GM12878 (cell line): ENCODE measurements at places on chromosomes 6 and 20. TPM values are rescaled to one million over a fixed set of nuclear protein-coding genes. Genes with fewer than 3 reads are reported as not detected.

- no peak overlapping the region for H3K27ac ChIP-seq
- no peak overlapping the region for H3K4me3 ChIP-seq
- DNase-seq = no peak
- no peaks in the 10 kb centered on the region for H3K4me1 ChIP-seq
These were observed 13.1 kb upstream of the FOXQ1 start for GRCh38 chr6:1298768-1299167.

The NRSN1 gene
- total RNA-seq = not detected in 2 replicates

The SAMD5 gene
- 0.23 TPM in 1 of 2 replicates, not detected in the other for total RNA-seq

- H3K27me3 ChIP-seq = no peaks in the 10 kb centered on the region
- H3K36me3 ChIP-seq = no peaks in the 10 kb centered on the region
- H3K27ac ChIP-seq = no peak overlapping the region
- no peak for DNase-seq
- H3K4me3 ChIP-seq = no peak overlapping the region
These were observed 8.7 kb upstream of the OSER1 start for GRCh38 chr20:44219170-44219730.

The ASIP gene
- total RNA-seq = not detected in 2 replicates

DNA sequence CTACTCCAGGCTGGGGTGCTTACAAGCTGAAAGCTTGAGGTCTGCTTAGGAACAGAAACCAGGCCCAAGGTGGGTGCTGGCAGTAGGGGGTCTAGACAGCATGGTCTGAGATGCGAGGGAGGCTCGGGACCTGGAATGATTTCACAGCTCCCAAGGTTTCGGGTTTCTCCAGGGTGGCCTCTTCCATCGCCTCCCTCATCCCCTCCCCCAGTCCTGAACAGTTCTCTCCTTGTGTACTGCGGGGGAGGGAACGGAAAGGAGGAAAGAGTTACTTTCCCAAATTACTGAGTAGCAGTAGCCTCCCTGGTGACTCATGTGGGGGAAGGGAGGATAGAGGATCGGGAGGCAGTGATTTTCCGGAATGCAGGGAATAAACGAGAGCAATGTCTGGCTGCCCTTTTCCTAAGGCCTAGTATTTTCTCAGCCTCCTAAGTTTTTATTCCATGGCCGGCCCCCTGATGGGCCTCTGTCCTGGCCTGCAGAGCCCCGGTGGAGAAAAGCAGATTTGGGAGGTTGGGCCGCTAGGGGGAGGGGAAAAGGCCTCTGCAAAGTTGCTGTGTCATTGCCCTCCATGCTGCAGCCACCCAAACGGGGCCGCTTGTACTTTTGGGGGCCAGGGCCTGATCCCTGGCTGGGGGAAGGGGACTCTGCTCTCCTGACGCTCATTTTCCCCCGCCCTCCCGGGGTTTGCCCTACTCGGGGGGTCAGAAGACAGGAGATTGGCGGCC, 1.5 kb downstream of the BRD2 start:
- no peak for DNase-seq
- peaks cover 20% of the 10 kb centered on the region for H3K36me3 ChIP-seq
- H3K27me3 ChIP-seq = no peaks in the 10 kb centered on the region
- peak overlapping the region; percentile 90 for H3K4me3 ChIP-seq
- peaks cover 8% of the 10 kb centered on the region for H3K4me1 ChIP-seq

- H3K4me3 ChIP-seq = no peak overlapping the region
- H3K27me3 ChIP-seq = no peaks in the 10 kb centered on the region; the same call in 1 of the 2 replicates
- no peaks in the 10 kb centered on the region for H3K36me3 ChIP-seq
- H3K4me1 ChIP-seq = peaks cover 3% of the 10 kb centered on the region; the same call in 1 of the 2 replicates
- no peak overlapping the region for H3K27ac ChIP-seq
These were observed 2.3 kb downstream of the SERPINB1 start for GRCh38 chr6:2839195-2839981.

The MED23 gene
- total RNA-seq = 18.3 and 19.4 TPM in 2 replicates

DNA sequence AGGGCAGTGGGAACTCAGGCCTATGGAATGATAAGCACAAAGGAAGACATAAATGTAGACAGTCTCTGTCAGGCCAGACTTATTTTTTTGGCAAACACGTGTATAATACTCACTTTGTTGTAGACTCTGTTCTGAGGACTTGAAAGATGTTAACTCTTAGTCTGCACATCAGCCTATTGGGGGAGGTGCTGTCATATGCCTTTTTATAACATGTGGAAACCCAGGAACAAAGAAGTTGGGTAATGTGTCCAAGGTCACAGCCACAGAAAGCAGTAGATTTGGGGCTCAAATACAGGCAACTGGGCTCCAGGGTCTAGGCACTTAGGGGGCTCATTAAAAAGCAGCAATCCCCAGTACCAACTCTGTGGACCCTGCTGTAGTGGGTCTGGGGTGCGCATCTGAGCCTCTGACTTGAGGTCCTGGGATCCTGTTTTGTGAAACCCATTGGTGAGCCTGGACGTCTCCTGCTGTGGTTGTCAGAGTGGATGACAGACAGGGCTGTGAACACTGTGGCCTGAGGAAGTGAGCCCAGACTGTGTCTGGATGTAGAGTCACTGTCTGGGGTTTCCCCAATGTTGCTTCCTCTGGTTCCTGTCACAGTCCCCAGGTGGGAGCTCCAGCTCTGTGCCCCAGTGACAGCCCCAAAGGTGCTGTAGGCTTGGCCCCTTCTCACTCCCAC, 50.0 kb downstream of the CDH26 start:
- H3K4me3 ChIP-seq = no peak overlapping the region
- H3K27me3 ChIP-seq = no peaks in the 10 kb centered on the region
- no peaks in the 10 kb centered on the region for H3K4me1 ChIP-seq
- H3K36me3 ChIP-seq = no peaks in the 10 kb centered on the region

The HTR1E gene
- total RNA-seq = not detected in 2 replicates

GRCh38 chr20:15058841-15059240, 721.4 kb upstream of the FLRT3 start:
- no peaks in the 10 kb centered on the region for H3K27me3 ChIP-seq
- H3K27ac ChIP-seq = no peak overlapping the region
- no peak for DNase-seq
- H3K36me3 ChIP-seq = no peaks in the 10 kb centered on the region
- no peak overlapping the region for H3K4me3 ChIP-seq

The PPP2R5D gene
- 29.5 and 31.0 TPM in 2 replicates for total RNA-seq

DNA sequence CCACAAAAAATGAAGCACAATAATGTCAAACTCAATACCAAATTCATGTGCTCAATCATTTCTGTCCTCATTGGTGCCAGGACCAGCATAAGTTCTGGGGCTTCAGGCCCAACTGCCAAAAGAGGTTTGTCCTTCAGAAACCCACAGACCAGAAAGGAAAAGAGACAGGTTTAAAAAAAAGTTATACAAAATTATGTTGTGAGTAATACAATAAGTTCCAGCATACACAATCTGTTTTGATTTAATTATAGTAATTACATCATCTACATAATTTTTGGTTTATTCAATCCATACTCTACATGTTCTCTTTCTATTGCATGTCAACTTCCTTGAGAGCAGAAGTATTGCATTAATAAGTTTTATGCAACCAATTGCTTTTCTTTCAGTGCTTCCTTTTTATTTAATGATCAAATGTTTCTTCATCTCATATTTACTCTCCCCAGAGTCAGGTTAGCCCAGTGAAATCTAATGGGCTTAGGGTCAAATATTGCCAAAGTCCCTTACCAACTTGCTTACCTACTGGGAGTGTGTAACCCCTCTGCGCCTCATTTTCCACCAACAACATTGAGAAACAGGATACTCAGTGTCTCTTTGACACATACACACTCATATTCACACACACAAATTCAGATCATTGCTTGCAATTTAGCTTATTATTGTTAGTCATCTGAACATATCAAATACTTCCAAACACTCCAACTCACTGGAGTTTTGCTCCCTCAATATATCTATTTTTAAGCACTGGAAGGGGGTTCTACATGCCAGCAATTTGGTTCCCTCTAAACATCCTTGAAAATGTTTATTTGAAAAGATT, 424.4 kb upstream of the MARCKS start:
- no peaks in the 10 kb centered on the region for H3K4me1 ChIP-seq
- H3K27me3 ChIP-seq = no peaks in the 10 kb centered on the region
- DNase-seq = no peak
- no peaks in the 10 kb centered on the region for H3K36me3 ChIP-seq

The TREML1 gene
- not detected in 2 replicates for total RNA-seq

- DNase-seq = no peak
- no peak overlapping the region for H3K27ac ChIP-seq
- H3K4me1 ChIP-seq = peaks cover 3% of the 10 kb centered on the region
- H3K36me3 ChIP-seq = no peaks in the 10 kb centered on the region
- H3K27me3 ChIP-seq = no peaks in the 10 kb centered on the region
These were observed 87.4 kb upstream of the KCNK16 start for GRCh38 chr6:39409889-39410288.

The DYNLT2 gene
- 2.9 and 3.8 TPM in 2 replicates for total RNA-seq

DNA sequence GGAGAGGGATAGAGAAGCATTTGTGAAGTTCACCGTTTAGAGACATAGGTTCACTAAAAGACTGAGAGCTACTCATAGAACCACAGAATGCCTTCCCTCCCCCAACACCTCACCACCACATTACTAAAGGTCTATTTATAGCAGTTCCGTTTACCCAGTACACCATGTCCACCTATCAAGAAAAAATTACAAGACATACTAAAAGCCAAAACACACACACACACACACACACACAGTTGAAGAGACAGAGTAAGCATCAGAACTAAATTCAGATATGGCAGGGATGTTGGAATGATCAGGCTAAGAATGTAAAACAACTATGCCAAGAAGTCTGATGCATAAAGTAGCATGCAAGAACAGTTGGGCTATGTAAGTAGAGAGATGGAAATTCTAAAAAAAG, 52.3 kb downstream of the SLC22A3 start:
- no peaks in the 10 kb centered on the region for H3K36me3 ChIP-seq
- no peak overlapping the region for H3K27ac ChIP-seq
- DNase-seq = no peak
- no peaks in the 10 kb centered on the region for H3K27me3 ChIP-seq
- no peak overlapping the region for H3K4me3 ChIP-seq

DNA sequence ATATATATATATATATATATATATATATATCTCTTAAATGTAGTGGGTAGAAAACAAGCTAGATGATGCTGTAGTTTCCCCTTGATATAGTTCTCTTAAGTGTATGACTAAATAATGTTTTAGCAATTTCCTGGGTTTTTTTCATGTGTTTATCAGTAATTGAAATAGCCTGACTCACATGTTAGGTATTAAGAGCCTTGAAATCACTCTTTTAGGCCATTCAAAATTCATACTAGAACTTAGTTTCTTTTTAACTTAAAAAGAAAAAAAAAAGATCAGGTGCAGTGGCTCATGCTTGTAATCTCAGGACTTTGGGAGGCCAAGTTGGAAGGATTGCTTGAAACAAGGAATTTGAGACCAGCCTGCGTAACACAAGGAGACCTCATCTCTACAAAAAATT, 44.1 kb downstream of the NKX2-4 start:
- no peak overlapping the region for H3K4me3 ChIP-seq
- H3K27ac ChIP-seq = no peak overlapping the region
- no peaks in the 10 kb centered on the region for H3K4me1 ChIP-seq
- H3K27me3 ChIP-seq = no peaks in the 10 kb centered on the region

- DNase-seq = no peak
- H3K27me3 ChIP-seq = no peaks in the 10 kb centered on the region; the same call in 1 of the 2 replicates
- no peaks in the 10 kb centered on the region for H3K4me1 ChIP-seq
- no peak overlapping the region for H3K27ac ChIP-seq
These were observed 280.3 kb downstream of the CDC5L start for GRCh38 chr6:44667668-44668390.

- H3K4me3 ChIP-seq = peak within 1 kb of the TSS; percentile 78
- peaks cover 26% of the 10 kb centered on the region for H3K36me3 ChIP-seq
- peak; percentile 87 for DNase-seq
- H3K27ac ChIP-seq = peak within 1 kb of the TSS; percentile 99
These were observed at the start of gene HLA-B for GRCh38 chr6:31356946-31357466. Gene HLA-B, minus strand, starts transcription at chr6:31357179. Its CDS starts 21 bp downstream, at chr6:31357158.

DNA sequence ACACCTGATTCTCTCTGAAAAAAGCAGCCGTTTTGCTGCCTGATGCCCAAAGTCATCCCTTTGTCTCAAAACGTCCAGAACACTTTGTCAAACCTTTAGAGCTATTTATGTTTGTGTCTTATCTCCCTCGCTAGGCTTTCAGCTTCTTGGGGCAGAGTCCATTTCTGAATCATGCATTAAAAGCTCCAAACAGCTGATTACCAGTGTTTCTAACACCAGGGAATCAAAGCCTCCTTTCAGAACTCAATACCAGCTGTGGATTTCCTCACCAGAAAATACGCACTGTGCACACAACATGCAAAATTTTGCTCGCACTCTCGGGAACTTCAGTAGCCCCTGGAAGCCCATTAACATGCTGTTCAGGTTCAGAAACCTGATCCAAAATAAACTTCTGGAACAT, 333.3 kb downstream of the HACE1 start:
- H3K4me1 ChIP-seq = no peaks in the 10 kb centered on the region
- H3K4me3 ChIP-seq = no peak overlapping the region
- DNase-seq = no peak
- no peaks in the 10 kb centered on the region for H3K36me3 ChIP-seq
- no peak overlapping the region for H3K27ac ChIP-seq

- H3K27me3 ChIP-seq = no peaks in the 10 kb centered on the region
- DNase-seq = no peak
- 0 out of 2 replicates have a peak overlapping the region, but pooled peaks have one; percentile 28 for H3K27ac ChIP-seq
- H3K4me3 ChIP-seq = no peak overlapping the region
- H3K36me3 ChIP-seq = peaks cover 16% of the 10 kb centered on the region
These were observed 21.6 kb downstream of the NAPB start for GRCh38 chr20:23399568-23400241.

The IL17A gene
- total RNA-seq = not detected in 2 replicates

DNA sequence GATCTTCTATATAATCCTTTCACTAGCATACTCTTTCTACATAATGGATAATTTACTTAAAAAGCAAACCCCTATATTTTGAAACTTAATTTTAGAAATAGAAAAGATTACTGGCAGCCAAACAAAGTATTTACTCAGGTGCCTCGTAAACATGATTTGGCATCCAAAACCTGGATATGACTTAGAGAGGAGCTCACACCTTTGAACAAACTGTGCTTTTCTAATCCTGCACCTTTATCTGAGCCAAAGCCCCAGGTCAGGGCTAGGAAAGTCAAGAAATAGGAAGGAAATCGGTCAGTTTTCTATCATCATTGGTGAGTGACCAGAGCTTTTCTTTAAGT, 170.9 kb downstream of the PHF3 start:
- H3K4me1 ChIP-seq = no peaks in the 10 kb centered on the region
- H3K27me3 ChIP-seq = no peaks in the 10 kb centered on the region
- no peak overlapping the region for H3K27ac ChIP-seq

- no peaks in the 10 kb centered on the region for H3K27me3 ChIP-seq
- H3K4me3 ChIP-seq = no peak overlapping the region
- no peaks in the 10 kb centered on the region for H3K36me3 ChIP-seq
- H3K4me1 ChIP-seq = no peaks in the 10 kb centered on the region
- no peak for DNase-seq
These were observed 951.1 kb upstream of the ADGRB3 start for GRCh38 chr6:67683960-67684359.

- no peak for DNase-seq
- no peak overlapping the region for H3K27ac ChIP-seq
- no peaks in the 10 kb centered on the region for H3K36me3 ChIP-seq
- H3K27me3 ChIP-seq = peaks cover 1% of the 10 kb centered on the region
These were observed 27.8 kb upstream of the SCRT2 start for GRCh38 chr20:703426-703825.

The PRND gene
- total RNA-seq = not detected in 2 replicates

DNA sequence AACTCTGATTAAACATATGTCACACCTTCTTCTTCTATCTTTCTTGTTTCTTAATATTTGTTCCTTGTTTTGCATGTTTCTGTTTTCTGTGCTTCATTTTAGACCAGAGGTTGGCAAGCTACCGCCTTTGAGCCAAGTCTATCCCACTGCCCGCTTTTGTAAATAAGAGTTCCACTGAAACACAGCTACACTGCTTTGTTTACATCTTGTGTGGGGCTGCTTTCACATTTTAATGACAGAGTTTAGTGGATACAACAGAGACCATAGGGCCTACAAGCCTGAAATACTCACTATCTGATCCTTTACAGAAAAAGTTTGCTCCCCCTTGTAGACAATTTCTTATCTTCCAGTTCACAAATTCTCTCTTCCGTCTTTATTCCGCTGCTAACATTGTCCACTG, 109.4 kb upstream of the SPACA1 start:
- H3K27ac ChIP-seq = no peak overlapping the region
- H3K4me1 ChIP-seq = no peaks in the 10 kb centered on the region
- DNase-seq = no peak
- H3K4me3 ChIP-seq = no peak overlapping the region

The VGLL2 gene
- total RNA-seq = not detected in 2 replicates
